ENCODE measurements at places on chromosomes 4 and X.

GRCh38 chr4:63325140-63325539 is 1084.1 kb downstream of the TECRL start:
- no peak for DNase-seq

GRCh38 chr4:104413487-104413886 is 81.2 kb downstream of the CXXC4 start:
- DNase-seq, result no peak

DNA sequence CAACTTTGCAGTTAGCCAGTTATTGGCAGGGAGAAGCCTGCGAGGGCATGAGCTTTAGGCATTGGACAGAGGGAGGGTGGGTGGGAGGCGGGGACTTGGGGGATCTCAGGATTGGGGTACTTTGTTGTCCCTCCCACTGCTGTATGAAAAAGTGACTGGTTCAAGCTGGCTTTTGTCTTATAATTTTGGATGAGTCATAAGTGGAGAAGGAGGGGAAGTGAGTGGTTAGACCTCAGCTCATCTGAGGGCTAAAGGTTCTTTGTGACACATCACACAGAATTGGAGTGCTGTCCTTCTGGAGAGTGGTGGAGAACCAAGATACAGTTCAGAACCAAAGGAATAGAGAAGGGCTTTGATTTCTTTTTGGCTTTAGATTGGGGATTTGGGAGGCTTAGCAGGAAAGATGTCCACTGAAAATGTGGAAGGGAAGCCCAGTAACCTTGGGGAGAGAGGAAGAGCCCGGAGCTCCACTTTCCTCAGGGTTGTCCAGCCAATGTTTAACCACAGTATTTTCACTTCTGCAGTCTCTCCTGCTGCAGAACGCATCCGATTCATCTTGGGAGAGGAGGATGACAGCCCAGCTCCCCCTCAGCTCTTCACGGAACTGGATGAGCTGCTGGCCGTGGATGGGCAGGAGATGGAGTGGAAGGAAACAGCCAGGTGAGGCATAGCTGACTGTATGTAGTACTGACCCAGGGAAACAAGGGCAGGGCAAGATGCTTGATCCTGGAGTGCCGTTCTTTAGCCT is at the start of gene SLC4A4:
Gene SLC4A4, plus strand, starts transcription at position 175 of the 748 bp plus-strand sequence.
- no peak for DNase-seq

DNA sequence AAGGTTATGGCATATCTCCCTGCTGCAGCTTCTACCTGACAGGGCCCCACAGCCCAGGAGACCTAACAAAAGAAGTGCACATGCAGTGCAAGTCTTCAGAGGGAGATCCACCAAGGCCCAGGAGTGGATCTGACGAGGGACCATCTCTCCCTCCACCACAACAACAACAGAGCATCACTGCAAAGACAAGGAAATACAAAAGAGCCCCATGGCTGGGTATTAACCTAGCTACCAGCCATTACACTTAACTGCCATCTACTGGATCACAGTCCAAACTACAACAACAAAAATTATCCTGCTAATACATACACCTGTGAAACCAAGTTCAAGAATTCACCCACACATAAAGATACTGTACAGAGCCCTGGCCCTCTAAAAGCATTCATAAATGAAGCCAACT is 280.2 kb upstream of the SLC7A11 start:
- DNase-seq, result no peak

DNA sequence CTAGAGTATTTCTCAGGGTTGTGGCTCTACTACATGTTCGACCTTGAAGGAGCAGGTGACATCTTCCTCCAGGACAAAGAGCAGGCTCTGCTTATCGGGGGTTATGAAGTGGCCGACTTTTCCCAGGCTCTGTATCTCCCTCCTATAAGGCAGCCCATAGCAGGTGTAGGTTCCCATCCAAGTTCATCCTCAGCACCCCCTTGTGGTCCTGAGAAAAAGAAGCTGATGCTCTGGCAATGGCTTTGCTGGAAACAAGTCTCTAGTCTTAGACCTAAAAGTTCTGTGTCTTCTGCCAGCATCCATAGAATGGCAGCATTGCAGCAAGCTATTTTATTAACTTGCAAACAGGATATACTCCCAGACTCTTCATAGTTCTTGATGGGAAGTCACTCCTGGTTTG is 836.6 kb upstream of the PRKX start:
- DNase-seq, result no peak

GRCh38 chrX:39670281-39670680 is 427.5 kb downstream of the BCOR start:
- DNase-seq, result no peak

- DNase-seq, result no peak
Measured at GRCh38 chrX:40104630-40104984, 6.8 kb upstream of the BCOR start.

- DNase-seq, result no peak
Measured at GRCh38 chr4:3303923-3304710, 11.3 kb downstream of the RGS12 start.

- no peak for DNase-seq
Measured at GRCh38 chr4:79998201-79998600, 74.8 kb downstream of the ANTXR2 start.

DNA sequence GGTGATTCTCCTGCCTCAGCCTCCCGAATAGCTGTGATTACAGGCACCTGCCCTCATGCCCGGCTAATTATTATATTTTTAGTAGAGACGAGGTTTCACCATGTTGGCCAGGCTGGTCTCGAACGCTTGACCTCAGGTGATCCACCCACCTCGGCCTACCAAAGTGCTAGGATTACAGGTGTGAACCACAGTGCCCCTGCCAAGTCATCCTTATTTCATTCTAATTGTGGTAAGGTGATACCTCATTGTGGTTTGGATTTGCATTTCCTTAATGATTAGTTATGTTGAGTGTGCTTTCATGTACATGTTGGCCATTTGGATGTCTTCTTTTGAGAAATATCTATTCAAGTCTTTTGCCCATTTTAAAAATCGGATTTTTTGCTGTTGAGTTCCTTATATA is 93.0 kb downstream of the USP9X start:
- no peak for DNase-seq

DNA sequence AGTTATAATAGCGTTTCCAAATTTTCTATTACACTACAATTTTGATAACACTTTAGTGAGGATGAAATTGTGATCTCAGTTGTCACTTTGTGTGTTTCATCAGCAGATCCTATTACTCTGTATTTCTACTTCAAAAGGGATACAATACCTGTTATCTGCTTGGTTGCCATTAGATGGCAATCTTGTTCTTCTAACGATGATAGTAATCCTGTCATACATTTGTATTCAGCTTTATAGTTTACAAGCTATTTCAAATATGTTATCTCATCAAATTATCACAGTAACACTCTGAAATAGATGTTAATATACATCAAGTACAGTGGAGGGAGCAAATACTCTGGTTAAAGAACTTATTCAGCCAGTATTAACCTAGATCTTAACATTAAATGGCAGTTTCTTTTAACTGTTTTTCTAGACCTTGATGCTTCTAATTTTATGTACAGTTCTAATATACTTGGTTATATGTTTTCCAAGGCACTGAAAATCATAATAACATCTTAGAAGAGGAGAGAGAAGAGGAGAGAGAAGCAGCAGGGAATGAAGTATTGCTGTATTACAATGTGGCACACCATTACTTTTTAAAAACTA is 292.0 kb downstream of the CCSER1 start:
- no peak for DNase-seq

DNA sequence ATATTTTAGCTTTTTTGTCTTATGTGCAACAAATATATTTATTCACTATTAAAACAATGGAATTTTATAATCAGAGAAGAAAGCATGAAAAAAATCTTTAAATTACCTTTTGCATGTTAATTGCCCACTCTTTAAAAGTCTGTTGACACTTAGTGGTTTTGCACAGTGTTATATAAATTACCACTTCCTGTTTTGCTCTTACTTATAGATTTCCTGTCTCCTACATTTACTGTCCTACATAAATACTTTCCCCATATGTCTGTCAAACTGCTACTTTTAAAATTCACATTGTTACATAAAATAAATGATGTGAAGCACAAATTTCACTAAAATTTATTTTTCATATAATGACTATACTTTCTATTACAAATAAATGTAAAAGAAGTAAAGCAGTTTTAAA is 161.1 kb upstream of the NDST4 start:
- DNase-seq, result no peak

DNA sequence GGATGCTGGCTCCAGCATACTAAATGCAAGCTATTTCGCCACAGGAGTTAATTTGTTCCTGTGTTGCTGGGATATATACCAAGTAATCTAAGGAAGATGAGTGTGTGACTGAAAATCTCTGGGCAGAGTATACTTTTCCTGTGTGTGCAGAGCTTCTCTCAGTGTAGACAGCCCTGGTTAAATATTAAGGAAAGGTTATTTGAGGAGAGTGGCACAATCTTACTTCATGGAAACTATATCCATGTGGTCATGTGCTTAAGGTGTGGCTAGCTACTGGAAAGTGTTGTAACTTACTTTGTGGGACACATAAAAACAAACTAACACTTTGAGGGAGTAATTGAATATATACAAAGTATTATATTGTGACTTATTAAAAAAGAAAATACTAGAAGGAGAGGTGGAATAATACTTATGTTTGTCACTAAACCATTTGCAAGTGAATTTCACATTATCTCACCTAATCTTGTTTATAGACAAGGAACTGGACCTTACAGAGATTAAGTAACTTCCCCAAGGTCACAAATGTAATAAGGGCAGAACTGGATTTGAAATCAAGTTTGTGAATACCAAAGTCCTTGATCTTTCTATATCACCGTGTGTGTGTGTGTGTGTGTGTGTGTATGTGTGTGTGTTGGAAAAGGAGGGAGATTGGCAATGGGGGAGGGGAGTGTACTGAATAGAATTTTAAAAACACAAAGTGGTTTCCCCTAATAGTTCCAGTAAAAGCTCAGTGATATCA is 408.2 kb upstream of the NR3C2 start:
- DNase-seq, result no peak

DNA sequence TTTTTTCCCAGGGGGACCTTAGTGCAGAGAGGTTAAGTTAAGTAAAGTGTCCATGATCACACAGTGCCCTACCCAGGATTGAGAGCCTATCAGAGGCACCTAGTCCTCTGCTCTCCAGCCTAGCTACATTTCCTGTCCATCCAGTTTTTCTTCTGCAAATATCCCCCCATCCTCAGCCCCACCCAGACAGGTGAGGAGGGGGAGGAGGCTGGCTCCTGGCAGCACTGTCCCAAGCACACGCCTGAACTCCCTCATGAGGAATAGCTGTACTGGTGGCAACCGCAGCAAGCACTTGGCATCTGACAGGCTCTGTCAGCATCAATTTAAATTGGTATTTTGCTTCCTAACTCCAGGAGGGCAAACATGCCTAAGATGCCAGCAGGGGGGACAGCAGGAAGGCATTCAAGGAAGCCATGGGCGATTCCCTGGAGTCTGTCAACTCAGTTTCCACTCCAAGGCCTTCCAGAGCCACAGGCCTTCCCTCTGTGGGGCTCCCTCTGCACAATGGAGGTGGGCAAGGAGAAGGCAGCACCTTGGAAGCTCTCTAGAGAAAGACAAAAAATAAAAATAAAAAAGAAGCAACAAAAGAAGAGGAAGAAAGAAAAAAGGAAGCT is 6.4 kb upstream of the FRMPD3 start:
- DNase-seq, result no peak

- DNase-seq, result no peak
Measured at GRCh38 chr4:113882668-113883067, 96.8 kb downstream of the ARSJ start.

All from stimulated activated CD4-positive, alpha-beta T cell treated with anti-CD3 and anti-CD28 coated beads, Interleukin-1b, Interleukin-23, amount 100 ng/mL, for 1 hour (primary cell).